ENCODE measurements at places on chromosomes 7 and 10.
A peak's percentile ranks its signal among the peaks of the same experiment; 100 is the strongest.

GRCh38 chr10:60144099-60144498, 237.7 kb upstream of the CCDC6 start:
- DNase-seq = no peak
- H3K4me3 ChIP-seq = no peak overlapping the region
- no peaks in the 10 kb centered on the region for H3K27me3 ChIP-seq
- H3K27ac ChIP-seq = no peak overlapping the region

- H3K27ac ChIP-seq = no peak overlapping the region
- no peak for DNase-seq
- H3K27me3 ChIP-seq = no peaks in the 10 kb centered on the region
These were observed 653.7 kb upstream of the SEMA3D start for GRCh38 chr7:85840554-85840953.

GRCh38 chr7:55516409-55516808, 55.9 kb downstream of the VOPP1 start:
- H3K4me3 ChIP-seq = no peak overlapping the region
- H3K27me3 ChIP-seq = no peaks in the 10 kb centered on the region
- peaks cover 13% of the 10 kb centered on the region for H3K4me1 ChIP-seq
- H3K36me3 ChIP-seq = peaks cover 65% of the 10 kb centered on the region

DNA sequence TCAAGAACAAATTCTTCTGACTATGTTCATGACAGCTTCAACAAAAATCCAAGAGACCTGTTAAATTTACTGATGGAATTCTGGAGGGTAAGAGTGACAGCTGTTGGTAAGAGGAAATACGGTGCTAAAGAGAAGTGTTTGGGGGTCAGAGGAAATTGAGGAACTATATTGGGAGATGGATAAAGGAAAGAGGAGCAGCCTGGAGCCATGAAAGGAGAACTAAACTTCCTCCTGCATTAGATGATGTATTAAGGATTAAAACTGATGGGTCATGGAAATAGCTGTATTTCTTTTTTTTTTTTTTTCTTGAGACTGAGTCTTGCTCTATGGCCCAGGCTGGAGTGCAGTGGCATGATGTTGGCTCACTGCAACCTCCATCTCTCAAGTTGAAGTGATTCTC, 95.3 kb downstream of the HERPUD2 start:
- no peak overlapping the region for H3K27ac ChIP-seq
- H3K4me1 ChIP-seq = no peaks in the 10 kb centered on the region
- H3K27me3 ChIP-seq = no peaks in the 10 kb centered on the region
- H3K36me3 ChIP-seq = no peaks in the 10 kb centered on the region
- H3K4me3 ChIP-seq = no peak overlapping the region

- no peak overlapping the region for H3K27ac ChIP-seq
- H3K4me3 ChIP-seq = no peak overlapping the region
- no peaks in the 10 kb centered on the region for H3K27me3 ChIP-seq
- H3K36me3 ChIP-seq = no peaks in the 10 kb centered on the region
- H3K4me1 ChIP-seq = peaks cover 4% of the 10 kb centered on the region
- DNase-seq = no peak
These were observed 73.1 kb downstream of the ADCYAP1R1 start for GRCh38 chr7:31125171-31125570.

GRCh38 chr10:94549221-94549620, 3.6 kb downstream of the HELLS start:
- DNase-seq = no peak
- H3K27ac ChIP-seq = no peak overlapping the region
- H3K36me3 ChIP-seq = no peaks in the 10 kb centered on the region
- H3K4me3 ChIP-seq = no peak overlapping the region
- peaks cover 20% of the 10 kb centered on the region for H3K4me1 ChIP-seq
- no peaks in the 10 kb centered on the region for H3K27me3 ChIP-seq

DNA sequence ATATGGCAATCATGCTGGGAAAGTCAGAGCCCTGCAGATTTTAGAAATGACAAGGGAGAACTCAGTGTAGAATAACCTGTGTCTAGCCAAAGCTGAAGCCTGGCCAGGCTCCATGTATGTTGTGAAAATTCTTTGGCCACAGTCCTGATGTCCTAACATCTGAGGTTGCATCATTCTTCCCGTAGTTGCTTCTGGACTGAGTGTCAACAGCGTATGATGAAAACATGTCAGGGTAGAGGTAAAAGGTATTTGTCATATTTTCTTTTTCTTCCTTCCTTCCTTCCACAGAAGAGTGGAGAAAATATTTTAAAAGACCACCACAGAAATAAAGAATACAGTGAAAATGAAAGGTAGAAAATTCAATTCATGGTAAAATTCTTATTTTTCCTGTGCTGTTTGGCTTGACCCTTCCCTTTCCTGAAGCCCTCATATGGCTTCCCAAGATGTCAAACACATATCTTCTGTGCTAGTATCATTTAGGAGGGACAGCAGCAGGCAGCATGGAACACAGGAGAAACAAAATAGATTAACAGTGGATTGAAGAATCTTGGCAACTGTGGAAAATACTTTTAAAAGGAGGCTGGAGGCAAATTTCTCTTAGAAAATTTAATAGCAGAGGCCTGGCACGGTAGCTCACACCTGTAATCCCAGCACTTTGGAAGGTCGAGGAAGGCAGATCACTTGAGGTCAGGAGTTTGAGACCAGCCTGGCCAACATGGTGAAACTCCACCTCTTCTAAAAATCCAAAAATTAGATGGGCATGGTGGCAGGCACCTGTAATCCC, 18.9 kb upstream of the NRBF2 start:
- no peak overlapping the region for H3K27ac ChIP-seq
- H3K36me3 ChIP-seq = no peaks in the 10 kb centered on the region
- no peak overlapping the region for H3K4me3 ChIP-seq
- no peaks in the 10 kb centered on the region for H3K27me3 ChIP-seq
- DNase-seq = peak; percentile 36
